Left cardiac atrium (tissue), 4 donors: ENCODE measurements at places on chromosomes 12 and 14.

- no peak for DNase-seq
Observed at GRCh38 chr12:67599691-67600090, 48.9 kb upstream of the DYRK2 start.

DNA sequence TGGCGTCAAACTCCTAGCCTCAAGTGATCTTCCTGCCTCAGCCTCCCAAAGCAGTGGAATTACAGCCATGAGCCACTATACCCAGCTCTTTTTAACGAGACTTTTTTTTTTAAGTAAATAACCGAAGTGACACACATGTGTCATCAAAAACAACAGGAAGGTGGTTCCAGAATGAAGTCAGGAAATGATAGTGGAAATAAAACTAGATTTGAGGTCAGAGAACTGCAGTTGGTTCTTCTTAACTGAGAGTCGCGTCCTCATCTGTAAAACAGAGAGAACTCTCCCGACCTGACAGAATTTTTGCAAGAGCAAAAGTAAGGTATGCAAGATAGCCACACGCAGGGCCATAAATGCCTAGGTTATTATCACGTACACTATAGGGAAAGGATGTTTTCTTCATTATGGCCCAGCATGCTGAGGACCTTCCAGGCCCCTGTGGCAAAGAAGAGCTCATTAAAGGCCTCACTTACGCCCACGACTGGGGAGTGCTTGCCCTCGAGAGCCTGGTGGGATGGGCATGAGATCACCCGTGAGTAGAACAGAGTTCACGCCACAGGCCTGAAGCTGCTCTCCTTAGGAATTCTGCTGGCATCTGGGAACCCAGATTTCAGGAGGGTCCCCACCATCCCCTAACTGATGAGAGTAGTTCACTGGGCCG lies 67.2 kb downstream of the SCARB1 start:
- DNase-seq = no peak

DNA sequence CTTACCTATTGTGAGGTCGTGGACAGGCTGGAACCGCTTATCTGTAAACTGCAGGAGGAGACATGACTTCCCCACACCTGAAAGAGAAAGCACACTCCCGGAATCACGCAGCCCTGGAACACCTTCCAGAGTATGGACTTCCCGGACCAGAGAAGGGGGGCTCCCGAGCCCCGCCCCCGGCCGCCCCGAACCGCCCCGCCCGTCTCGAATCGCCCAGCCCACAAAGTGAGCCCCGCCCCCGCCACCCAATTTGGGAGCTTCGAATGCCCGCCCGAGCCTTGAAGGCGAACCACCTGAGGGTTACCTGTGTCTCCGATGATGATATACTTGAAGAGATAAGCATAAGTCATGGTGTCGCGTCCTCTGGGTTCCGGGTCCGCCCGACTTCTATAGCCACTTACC lies 235 bp downstream of the RAB2B start:
- peak; percentile 88 for DNase-seq

DNA sequence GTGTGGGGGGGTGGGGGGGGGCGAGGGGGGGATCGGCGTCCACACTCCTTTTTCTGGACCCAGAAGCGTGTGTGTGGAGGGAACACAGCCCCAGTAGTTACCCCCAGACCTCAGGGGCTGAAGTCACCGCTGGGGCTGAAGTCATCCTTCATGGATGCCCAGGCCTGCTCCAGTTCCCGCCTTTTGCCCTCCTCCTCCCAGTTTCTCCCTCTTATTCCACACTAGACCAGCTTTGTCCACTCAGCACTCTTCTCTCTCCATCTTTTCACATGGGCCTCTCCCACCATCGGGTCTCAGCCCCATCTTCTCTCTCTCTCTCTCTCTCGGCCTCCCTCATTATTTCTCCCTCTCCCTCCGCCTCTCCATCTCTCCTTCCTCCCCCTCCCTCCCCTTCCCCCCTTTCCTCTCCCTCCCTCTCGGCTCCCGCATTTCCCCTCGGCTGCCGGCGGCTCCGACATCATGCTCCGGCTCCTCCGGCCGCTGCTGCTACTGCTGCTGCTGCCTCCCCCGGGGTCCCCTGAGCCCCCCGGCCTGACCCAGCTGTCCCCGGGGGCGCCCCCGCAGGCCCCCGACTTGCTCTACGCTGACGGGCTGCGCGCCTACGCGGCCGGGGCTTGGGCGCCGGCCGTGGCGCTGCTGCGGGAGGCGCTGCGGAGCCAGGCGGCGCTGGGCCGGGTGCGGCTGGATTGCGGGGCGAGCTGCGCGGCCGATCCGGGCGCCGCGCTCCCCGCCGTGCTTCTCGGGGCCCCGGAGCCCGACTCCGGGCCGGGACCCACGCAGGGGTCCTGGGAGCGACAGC lies at the start of gene P3H3:
Gene P3H3 (plus strand): TSS at position 426 of the 799 bp plus-strand sequence. CDS start 34 bp downstream, at position 460.
- DNase-seq = peak; percentile 41

DNA sequence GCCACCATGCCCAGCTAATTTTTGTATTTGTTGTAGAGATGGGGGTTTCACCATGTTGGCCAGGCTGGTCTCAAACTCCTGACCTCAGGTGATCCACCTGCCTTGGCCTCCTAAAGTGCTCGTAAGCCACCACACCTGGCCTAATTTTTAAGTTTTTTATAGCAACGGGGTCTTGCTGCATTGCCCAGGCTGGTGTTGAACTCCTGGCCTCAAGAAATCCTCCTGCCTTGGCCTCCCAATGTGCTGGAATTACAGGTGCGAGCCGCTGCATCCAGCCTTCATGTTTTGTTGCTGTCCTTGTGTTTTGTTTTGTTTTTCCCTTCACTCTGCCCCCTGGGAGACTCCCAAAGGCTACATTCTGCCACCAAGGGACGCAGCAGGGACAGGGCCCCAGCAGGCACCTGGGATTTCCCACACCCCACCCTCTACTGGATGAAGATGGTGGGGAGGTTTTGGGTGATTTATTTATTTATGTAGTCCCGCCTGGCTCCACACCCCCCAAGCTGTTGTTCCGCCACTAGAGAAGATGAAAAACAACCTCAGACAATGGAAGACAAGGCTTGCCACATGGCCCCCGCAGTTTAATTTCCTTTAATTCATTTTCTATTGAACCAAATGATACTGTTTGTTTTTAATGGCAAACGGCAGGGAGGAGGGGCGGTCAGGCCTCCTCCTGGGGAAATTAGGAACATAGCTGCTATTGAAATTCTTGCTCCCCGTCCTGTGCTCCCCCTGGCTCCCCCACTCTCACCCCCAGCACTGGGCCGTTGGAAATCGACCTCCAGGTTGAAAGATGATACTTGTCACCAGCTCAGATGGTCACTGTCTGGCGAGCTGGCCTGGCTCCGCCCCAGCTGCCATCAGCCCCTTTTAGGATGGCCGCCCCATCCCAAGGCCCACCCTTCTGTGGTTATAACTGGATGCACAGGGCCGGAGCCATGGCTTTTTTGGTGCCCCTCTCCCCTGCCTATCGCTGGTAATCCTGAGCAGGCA lies 70.3 kb downstream of the RNFT2 start:
- no peak for DNase-seq

DNA sequence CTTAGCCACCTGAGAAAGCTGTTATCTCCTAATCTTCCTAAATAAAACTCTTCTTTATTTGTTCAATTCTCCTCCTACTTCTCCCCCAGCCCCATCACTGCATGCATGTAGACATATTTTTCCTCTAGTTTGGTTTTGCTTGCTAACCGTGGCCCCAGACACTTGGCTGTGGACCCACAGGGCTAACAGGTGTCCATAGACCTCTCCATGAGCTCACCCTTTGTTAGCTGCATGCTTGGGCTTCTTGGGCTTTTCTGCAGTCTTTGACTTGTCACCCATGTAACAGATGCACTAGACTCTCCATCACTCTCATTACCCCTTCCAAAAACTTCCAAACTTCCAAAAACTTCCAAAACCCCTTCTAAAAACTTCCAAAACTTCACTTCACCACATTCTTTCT lies 59.2 kb upstream of the PLEKHA5 start:
- DNase-seq = no peak

DNA sequence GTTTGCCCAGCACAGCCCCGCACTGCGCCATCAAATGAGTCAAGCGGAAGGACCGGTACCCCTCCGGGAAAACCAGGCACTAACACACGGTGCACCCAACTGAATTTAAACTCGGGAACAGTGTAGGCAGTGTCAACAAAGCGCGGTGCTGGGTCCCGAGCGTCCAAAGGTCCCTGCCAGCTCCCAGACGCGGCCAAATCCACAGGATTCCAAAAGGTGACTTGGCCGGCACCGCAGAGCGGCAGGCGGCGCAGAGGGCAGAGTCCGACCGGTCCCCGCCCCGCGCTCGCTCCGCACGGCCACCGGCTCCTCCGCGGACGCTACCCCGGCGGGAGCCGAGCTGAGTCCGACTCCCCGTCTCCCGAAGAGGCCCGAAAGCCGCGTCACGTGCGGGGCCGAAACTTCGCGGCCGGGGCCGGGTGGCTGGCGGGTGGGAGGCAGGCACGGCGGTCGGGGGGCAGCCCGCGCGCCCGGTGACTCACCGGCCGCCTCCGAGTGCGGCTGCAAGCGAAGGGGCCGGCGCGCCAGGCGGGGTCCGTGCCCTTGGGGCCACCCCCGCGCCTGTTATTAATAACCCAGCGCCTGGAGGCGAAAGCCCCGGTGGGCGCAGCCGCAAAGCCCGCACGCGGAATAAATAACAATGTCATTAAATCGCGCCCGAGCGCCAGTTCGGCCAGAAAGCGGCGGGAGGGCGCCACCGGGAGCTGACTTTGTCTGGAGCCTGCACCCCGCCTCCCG lies 863 bp downstream of the DENND5B start:
- peak; percentile 75 for DNase-seq

DNA sequence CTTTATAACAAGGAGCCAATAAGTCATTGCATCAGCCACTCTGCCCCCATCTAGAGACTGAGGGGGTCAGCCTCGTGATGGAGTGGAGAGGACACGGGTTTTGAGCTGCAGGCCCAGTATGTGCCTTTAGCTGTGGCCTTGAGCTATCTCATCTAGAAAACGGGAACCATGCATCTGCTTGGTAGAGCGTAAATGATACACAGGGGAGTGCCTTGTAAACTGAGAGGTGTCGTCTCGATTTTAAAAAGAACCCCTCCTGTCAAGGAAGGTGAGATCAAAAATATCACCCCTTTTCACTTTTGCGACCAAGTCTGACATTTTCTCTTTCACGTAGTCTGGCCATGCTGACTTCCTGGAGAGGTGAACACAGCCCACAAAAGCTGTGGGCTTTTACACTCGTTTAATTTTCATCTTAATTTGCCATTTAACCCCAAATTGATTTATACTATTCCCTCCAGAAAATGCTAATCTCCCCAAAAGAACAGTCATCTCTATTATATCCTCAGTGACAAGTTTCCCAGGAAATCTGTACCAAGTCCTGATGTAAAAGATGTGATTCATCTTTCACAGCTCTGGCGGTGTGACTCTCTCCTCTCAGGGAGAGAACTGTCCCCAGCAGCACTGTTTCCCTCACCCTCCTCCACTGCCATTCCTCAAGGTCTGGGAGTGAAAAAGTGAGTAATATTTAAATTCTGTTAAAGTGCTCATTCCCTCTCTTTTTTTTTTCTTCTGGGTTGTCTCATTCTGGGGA lies 30.6 kb downstream of the VCPKMT start:
- DNase-seq = no peak

DNA sequence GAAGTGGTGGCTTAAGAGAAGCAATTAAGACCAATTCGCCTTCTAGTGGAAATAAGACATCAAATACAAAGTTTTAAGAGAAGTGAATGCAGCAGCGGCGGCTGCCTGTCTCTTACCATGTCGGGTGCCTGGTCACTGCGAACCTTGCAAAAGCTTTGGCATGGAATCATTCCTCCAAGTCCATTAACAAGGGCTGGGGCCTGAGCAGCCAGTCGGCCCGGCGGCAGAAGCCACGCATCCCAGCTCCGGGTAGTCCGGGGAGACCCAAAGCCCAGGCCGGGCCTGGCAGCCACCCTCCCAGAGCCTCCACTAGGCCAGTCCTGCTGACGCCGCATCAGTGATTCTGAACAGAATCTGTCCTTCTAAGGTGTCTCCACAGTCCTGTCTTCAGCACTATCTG lies 321.0 kb downstream of the TMEM121 start:
- no peak for DNase-seq

DNA sequence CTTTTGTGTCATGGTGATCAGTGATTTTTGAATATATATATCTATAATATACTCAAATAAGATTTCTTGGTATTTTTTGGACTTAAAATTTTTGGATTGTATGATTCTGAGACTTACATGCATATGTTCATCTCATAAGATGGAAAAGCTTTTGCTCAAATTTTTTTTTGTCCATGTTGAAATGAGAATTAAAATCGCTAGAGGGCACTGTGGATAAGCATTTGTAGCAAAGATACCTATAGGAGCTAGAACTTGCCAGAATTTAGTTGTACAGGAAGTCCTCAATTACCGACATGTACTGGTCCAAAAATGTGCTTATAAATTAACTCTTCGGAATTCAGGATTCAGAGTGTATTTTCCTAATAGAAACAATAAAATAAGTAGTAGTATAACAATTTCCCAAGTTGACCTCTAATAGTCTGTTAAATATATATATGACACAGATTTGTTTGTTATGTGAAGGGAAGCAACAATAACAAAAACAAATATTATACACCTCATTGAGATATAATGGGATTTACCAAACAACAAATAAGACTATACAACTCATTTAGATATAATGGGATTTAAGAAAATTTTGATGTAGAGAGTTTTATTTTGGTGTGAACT lies 179.6 kb downstream of the TMEM117 start:
- DNase-seq = no peak

DNA sequence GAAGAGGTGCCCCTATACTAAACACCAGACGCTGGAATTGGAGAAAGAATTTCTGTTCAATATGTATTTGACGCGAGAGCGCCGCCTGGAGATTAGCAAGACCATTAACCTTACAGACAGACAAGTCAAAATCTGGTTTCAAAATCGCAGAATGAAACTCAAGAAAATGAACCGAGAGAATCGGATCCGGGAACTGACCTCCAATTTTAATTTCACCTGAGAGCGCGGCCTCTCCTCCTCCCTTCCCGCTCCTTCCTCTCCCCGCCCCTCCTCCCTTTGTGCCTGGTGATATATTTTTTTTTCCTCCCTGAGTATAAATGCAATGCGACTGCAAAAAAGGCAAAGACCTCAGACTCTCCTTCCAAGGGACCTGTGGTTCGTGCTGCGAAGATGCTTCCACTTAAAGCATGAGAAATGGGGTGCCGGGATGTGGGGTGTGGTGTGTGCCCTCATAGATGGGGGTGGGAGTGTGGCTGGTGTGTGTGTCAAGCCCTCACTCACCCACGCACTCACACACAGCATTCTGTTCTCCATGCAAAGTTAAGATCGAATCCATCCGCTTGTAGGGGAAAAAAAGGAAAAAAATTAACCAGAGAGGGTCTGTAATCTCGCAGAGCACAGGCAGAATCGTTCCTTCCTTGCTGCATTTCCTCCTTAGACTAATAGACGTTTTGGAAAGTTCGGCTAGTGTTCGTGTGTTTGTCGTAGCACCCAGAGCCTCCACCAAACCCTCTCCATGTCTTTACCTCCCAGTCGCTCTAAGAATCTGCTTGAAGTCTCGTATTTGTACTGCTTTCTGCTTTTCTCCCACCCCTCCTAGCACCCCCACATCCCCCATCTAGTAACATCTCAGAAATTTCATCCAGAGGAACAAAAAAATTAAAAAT lies 4.5 kb downstream of the HOXC10 start:
- no peak for DNase-seq

GRCh38 chr12:23127701-23128100 lies 502.7 kb downstream of the ETNK1 start:
- DNase-seq = no peak

- no peak for DNase-seq
Observed at GRCh38 chr12:131315601-131316000, 361.9 kb downstream of the ADGRD1 start.

- DNase-seq = no peak
Observed at GRCh38 chr14:55841625-55842024, 261.6 kb downstream of the KTN1 start.
